ENCODE measurements at places on chromosomes 3 and 15.

DNA sequence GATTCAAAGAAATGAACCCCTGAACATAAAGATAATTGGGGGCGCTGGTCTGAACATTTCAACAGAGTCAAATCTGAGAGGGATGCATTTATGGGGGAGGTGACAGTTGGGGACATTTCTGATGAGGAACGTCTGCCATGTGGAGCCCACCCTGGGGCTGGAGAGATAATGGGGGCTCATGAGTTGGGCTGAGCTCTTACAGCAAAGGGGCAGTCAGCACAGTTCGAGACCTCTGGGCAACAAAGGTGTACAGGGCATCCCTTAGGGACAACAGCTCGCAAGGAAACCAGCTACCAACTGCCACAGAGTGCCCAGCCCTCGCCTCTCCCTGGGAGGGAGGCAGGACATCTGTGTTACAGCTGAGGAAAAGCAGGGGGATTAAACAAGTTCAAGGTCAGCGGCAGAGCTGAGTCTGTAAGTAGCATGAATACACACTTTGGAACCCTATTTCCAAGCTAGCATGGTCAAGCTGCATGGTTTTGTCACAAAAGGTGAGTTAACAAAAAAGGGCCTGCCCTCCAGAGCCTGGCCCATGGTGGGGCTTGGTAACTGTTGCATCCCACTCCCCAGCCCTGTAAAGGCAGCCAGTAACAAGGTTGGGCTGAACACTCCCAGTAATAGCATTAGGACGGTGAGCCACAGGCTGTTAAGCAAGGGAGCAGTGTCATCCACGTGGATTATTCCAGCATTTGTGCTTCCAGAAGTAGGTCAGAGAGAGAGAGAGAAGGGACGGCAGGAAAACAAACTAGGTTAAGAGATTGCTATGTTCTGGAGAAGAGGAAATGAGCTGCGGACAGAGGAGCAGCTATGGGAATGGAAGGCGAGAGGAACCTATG is 4.3 kb downstream of the GNB5 start:
- DNase-seq, result no peak

- DNase-seq, result no peak
These were observed 79.4 kb upstream of the ATP11B start for GRCh38 chr3:182713743-182714517.

DNA sequence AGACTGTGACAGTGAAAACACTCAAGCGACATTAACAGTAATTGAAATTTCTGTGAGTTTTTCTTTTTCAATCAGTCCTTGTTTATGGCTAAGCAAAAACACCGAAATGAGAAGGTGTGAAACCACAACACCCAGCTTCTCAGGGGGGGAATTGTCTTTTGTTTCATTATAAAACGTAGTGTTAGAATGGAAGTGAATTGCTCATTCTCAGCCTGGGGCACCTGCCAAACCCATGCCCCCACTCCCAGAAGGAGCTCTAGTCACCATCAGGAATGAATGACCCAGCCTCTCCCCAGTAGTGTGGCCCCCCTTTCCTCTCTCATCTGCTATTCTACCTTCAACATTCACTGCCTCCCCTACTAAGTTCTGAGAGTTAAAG is 185.8 kb upstream of the CFAP20DC start:
- DNase-seq, result no peak

- DNase-seq, result no peak
These were observed 24.0 kb downstream of the TKT start for GRCh38 chr3:53231532-53232511.

DNA sequence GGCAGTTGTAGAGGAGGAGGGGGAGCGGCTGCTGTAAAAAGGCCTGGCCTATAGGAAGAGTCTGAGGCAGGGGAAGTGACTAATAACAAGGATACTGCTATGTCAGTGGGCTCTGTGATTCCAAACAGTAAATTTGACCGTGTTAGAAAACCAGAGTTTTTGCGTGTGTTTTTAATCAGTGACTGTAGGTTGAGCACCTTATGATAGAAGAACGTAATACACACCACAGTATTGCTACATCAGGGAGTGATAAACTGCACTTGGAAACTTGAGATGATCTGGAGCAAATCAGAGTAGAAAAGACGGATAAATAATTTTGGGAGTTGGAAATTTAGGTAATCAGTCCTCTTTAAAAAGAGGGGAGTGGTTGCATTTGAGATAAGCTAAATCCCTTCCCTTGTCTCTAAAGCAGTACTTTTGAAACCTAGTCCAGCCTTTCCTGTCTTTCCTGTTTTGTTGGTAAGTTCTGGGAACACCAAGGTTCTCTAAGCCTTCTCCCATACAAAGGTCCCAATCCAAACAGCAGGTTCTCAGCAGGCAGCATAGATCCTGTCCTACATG is 130.5 kb upstream of the NR2E3 start:
- no peak for DNase-seq

DNA sequence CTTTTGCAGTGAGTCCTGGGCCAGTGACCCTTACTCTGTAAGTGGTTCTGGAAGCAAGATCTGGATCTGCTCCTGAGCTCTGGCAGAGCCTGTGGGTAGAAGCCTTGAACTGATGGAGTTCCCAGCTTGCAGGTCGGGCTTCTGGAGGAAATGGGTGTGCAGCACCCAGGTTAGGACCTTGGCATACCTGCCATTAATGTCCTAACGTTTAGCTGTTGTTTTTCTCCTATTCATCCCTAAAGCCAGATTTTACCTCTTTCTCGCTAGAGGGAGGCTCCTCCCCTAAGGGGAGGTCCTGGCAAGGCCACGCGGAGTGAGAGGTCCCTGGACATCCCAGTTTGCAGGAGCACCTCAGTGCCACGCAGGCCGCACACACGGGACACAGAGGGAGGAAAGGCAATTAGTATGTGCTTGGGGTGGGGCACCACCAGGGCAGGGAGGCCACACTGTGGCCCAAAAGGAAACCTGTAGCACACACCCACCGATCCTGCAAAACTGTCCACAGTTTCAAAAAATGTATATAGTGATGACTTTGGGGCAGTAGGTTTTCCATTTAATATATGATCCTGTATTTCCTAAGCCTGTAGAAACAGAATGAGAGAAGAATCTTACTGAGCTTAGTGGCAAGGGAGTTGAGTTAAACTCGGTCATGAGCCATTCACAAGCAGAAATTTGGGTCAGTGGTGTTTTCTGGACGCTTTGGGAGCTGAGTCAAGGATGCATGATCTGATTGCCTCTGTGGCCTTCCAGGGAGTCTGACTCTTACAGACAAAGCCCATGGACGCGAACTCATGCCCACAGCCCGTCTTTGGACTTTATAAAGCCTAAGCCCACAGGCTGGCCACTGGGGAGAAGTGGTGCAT is 148.7 kb downstream of the LRRK1 start:
- DNase-seq, result no peak

DNA sequence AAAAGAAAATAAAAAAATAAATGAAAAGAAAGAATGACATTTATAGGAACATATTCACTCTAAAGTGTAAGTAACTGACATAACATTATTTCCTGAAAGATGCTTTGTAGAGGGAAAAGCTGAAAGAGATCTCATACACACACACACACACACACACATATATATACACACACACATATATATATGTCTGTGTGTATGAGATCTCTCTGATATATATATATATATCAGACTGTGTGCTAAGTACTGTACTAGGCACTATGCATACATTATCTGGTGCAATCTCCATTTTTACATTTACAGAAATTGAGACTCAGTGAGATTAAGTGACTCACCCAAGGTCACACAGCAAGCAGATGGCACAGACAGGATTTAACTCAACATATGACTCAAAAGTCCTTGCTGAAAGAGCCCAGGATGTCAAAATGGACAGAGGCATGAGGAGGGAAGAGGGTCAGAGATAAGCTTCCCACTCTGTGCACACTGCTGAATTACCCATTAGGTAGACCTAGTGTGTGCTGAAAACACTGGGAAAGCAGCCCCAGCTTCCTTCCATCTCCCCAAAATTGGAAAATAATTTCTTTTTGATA is 15.0 kb downstream of the BHLHE40 start:
- no peak for DNase-seq

- no peak for DNase-seq
These were observed 727.8 kb downstream of the NLGN1 start for GRCh38 chr3:174125267-174125824.

GRCh38 chr15:98570119-98570518 is 78.2 kb upstream of the IGF1R start:
- no peak for DNase-seq

DNA sequence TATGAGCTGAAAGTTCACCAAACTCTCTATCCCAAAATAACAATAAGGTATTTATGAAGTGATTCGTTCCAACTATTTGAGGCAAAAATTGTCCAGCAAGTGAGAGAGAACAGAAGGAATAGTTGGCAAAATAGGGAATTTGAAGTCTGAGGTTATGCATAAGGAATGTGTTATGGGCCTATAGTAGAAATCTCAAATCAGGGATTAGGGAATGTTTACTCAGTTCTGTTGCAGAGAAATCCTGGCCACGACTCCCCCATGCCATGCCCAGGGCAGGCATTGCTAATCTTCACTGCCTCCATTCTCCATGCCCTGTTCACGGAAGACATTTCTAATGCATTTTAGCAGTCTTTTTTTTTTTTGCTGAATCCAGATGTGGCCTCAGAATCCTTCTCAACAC is 58.6 kb downstream of the FLNB start:
- no peak for DNase-seq

DNA sequence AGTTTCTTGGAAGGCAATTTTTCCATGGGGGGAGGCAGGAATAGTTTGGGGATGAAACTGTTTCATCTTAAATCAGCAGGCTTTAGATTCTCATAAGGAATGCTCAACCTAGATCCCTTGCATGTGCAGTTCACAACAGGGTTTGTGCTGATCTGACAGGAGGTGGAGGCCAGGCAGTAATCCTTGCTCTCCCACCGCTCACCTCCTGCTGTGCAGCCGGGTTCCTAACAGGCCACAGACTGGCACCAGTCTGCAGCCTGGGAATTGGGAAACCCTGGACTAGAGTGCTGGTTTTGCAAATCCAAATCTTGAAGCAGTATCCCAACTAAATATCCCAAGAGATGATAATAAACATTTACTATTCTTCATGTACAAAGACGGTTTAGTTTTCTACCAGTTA is 256.3 kb upstream of the TMCO5A start:
- DNase-seq, result no peak

GRCh38 chr3:127717357-127718244 is 44.8 kb downstream of the ABTB1 start:
- peak; percentile 3 for DNase-seq

GRCh38 chr15:74889390-74889882 is 406 bp upstream of the MPI start:
- peak; percentile 38 for DNase-seq

DNA sequence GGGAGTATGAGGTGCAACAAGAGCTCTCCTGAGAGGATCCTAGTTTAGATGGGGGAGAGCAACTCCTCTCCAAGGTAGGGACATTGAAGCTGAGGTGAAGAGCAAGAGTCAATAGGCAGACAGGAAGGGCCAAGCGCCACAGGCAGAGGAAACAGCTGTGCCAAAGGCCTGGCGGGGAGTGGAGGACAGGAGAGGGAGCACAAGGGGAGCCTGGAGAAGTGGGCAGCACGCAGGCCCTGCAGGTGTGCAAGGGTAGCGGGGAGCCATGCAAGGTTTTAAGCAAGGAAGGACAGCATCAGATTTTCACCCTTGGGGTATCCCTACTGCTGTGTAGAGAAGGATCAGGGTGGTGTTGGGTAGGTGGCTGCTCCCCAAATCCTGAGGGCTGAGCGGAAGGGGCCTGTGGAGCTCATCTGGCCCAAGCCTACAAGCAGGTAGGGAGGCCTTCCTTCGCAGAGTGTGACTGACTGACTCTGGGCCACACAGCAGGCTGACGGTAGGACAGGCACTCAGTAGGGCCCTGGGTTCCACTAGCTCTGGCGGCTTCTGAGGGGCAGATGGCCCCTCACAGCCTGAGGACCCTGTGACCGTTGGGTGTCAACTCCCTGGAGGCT is 13.3 kb downstream of the CHST13 start:
- peak; percentile 12 for DNase-seq

DNA sequence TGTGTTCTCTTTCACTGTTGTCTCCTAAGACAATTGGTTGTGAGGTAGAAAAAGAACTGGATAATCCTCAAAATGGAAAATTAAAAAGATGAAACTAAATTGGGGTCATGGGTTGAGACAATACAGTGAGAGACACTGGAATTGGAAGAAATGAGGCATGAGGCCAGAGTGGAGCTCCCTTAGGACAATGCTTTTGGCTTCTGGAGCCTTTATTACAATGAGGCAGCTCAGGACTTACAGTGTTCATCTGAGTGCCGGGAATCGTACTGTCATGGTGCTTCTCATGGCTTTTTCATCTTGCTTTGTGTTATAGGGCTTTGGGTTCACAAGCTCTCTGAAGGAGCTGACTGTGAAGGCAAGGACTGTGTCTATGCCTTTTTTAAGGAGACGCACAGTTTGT is 293.5 kb downstream of the SOX2 start:
- DNase-seq, result no peak

DNA sequence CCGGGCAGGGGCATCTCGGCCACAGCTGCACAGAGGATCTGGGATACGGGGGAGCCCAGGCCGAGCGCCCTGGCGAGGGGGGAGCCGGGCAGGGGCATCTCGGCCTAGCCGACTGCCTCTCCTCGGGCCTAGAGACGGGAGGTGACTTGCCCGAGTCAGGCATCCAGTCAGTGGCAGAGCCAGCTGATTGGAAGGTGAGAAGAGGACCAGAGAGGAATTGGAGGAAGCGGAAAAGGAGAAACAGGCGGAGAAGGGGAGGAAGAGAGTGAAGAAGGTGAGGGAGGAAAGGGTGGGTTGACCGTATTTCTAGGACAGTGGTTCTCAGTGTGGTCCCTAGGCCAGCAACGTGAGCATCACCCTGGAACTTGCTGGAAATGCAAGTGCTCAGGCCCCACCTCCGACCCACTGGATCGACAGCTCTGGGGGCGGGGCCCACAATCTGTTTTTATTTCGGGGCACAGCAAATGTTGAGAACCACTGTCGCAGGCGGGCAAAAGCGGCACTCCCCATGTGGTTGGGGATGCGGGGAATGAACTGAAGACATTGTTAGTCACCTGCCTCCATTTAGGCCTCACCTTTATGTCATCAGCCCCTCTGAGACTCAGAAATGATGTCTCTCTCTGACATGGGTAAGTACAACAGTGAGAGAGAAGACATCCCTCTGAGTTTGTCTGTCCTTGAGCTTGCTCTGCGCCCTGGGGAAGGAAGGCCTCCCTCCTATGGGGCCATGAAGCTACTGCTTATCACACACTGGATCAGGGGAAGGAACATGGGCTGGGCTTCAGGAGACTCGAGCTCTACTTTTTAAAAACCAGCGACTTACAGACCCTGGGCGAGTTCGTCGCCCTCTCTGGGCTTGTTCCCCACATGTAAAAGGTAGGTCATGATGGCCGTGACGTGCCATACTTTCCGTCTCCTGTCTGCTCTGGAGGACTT is 1.0 kb upstream of the MELTF start:
- DNase-seq, result no peak

DNA sequence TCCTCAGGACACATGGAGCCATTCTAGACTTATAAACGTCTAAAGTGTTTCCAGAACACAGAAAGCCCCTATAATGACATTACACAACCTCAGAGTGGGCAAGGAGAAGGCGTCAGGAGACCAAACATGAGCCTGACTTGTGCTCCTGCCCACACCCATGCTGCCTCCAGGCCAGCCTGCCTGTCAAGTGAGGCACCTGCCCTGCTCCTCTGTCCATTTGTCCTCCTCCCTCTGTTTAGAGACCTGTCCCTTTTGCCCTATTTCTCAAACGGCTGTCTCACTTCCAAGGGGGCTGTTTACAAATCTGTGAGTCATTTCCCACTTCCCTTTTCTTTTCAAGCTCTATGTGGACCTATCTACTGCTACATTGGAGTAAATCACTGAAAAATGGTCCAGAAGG is 21.0 kb downstream of the ZDHHC3 start:
- DNase-seq, result no peak

- DNase-seq, result no peak
These were observed 38.1 kb downstream of the SRGAP3 start for GRCh38 chr3:9211155-9211950.

GRCh38 chr3:134477002-134477401 is 8.8 kb downstream of the ANAPC13 start:
- DNase-seq, result no peak
